ENCODE measurements at places on chromosomes 7 and 10. TPM values are rescaled to one million over a fixed set of nuclear protein-coding genes. Genes with fewer than 3 reads are reported as not detected.

Gene OPN1SW
- 2.0 TPM for polyA plus RNA-seq

- no peak for DNase-seq
Measured at GRCh38 chr10:98589691-98590090, 143.0 kb upstream of the HPS1 start.

GRCh38 chr7:148153616-148154284 lies 436.8 kb upstream of the C7orf33 start:
- DNase-seq = peak; percentile 62

- DNase-seq = no peak
Measured at GRCh38 chr7:120966961-120967360, 16.4 kb downstream of the ING3 start.

Gene KCP
- 2.3 TPM for polyA plus RNA-seq

- no peak for DNase-seq
Measured at GRCh38 chr7:125126376-125126775, 196.8 kb upstream of the POT1 start.

GRCh38 chr10:34037499-34037898 lies 703.0 kb upstream of the NRP1 start:
- no peak for DNase-seq

- no peak for DNase-seq
Measured at GRCh38 chr7:47610506-47611044, 28.7 kb upstream of the TNS3 start.
